ENCODE measurements at places on chromosomes 6 and 20.
A peak's percentile ranks its signal among the peaks of the same experiment; 100 is the strongest.

DNA sequence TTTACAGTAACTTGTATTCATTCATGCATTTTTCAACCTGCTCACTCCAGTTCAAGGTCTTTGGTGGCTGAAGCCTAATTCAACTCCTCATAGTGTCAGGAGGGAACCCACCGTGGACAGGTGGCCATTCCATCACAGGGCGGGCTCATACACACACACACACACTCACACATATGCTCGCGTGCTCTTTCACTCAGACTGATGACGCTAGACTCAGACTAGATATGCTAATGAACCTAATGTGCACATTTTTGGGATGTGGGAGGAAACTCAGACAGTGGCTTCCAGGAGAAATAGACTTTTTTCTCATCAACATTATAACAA lies 56.7 kb downstream of the TRIM27 start:
- H3K4me3 ChIP-seq, result peak overlapping the region; percentile 60
- no peak for DNase-seq
- no peaks in the 10 kb centered on the region for H3K27me3 ChIP-seq
- H3K4me1 ChIP-seq, result peaks cover 13% of the 10 kb centered on the region

DNA sequence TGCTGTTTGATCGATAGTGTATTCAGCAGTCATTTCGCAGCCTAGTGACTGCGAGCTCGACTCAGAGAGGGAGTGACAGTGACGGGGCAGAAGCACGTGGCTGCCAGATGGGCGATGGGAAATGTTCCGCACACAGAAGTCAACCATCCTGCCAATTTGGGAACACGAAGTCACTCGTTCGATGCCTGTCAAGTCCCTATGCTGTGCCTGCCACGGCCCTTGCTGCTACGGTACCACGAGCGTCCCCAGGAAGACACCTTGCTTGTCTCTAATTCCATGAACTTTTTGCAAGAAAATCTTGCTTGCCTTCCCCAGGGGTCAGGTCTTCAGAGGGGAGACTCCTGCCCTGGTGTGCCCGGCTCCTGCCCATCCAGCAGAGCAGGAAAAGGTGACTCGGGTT lies 17.0 kb upstream of the STX16 start:
- peaks cover 21% of the 10 kb centered on the region for H3K4me1 ChIP-seq
- peaks cover 15% of the 10 kb centered on the region for H3K27me3 ChIP-seq
- H3K27ac ChIP-seq, result no peak overlapping the region
- no peak overlapping the region for H3K4me3 ChIP-seq
- no peaks in the 10 kb centered on the region for H3K36me3 ChIP-seq
- DNase-seq, result no peak

DNA sequence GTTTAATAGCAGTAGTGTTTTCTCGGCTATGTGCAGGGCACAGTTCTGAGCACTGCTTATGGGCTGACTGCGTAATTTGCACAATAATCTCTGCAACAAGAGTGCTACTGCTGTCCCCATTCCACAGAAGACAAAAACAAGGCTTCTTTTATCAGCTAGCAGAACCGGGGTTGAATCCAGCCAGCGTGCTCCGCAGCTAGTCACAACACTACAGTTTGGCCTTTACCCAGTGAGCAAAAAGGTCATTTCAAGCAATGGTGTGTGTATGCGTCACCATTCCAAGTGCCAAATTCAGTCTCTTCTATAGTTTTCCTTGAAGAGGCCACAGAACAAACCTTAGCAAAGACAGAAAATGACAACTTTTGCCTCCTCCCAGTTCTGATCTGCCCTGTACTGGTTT lies 61.1 kb downstream of the LRFN2 start:
- H3K27ac ChIP-seq, result no peak overlapping the region
- no peak overlapping the region for H3K4me3 ChIP-seq
- H3K4me1 ChIP-seq, result no peaks in the 10 kb centered on the region
- H3K36me3 ChIP-seq, result no peaks in the 10 kb centered on the region
- no peak for DNase-seq
- peaks cover 16% of the 10 kb centered on the region for H3K27me3 ChIP-seq

DNA sequence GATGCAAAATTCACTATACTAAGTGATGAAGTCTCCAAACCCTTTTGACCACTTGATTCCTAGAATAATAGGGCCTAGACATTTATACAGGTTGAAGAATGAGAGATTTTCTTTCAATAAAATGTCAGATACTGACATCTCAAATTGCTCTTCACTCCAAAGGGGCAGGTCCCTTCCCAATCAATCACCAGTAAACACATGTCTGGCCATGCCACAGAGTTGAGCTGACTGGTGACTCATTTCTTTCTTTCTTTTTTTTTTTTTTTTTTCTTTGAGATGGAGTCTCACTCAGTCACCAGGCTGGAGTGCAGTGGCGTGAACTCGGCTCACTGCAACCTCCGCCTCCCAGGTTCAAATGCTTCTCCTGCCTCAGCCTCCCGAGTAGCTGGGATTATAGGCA lies 388.6 kb upstream of the BTBD3 start:
- H3K4me3 ChIP-seq, result no peak overlapping the region
- H3K36me3 ChIP-seq, result no peaks in the 10 kb centered on the region
- H3K27ac ChIP-seq, result no peak overlapping the region
- no peak for DNase-seq
- no peaks in the 10 kb centered on the region for H3K27me3 ChIP-seq

DNA sequence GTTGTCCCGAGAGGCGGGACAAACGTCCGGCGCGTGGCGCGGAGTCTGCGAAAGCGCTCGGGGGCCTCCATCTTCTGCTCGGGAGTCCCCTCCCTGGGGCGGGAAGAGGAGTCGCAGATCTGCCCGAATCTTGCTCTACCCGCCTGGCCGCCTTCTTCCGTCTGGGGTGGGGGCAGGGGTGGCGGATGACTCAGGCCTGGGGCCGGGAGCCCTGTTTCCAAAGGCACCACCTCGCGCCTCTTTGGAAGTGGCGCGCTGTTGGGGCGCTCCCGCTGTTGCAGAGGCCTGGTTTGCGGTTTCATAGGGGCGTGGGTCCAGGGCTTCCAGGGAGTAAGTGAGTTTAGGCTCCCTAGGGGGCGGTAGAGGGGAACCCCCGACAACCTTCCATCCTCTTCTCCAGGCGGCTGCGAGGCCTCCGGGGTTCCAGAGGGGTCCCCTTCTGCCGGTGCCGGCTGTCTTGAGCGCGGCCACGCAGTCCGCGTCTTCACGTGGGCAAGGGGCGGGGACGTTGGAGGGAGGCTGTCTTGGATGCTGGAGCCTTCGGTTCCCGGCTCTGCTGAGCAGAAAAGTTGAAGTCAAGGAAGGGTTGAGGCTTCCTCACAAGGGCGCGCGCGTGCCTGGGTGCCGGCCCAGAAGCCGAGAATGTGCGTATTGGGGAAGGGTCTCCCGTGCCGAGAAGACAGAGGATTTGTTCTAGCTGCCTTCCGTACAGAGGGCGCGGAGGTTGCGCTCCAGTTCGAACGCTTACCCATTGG lies 2.6 kb upstream of the TFAP2C start:
- peaks cover 14% of the 10 kb centered on the region for H3K4me1 ChIP-seq
- H3K4me3 ChIP-seq, result no peak overlapping the region
- no peak for DNase-seq
- peaks cover 4% of the 10 kb centered on the region for H3K27me3 ChIP-seq
- H3K27ac ChIP-seq, result no peak overlapping the region
- no peaks in the 10 kb centered on the region for H3K36me3 ChIP-seq

GRCh38 chr6:136717716-136717990 lies 74.6 kb downstream of the MAP3K5 start:
- DNase-seq, result no peak
- H3K4me3 ChIP-seq, result no peak overlapping the region
- peaks cover 17% of the 10 kb centered on the region for H3K4me1 ChIP-seq
- H3K36me3 ChIP-seq, result no peaks in the 10 kb centered on the region
- H3K27ac ChIP-seq, result no peak overlapping the region

DNA sequence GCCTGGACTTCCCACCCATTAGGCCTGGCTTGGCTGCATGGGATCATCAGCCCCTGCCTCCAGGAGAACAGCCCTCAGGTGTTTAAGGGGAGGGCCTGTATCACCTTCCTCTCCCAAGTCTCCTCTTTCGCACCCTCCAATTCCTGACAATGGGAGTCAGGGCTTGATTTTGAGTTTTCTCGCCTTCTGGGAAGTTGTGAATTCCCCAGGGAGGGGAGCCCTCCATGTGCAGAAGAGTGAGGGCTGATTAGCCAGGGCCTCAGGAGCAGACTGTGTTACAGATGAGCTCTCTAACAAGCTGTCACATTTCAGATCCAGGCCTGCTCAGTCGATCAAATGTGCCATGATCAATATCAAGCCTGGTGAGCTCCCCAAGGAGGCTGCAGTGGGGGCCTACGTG lies 42.4 kb downstream of the CNBD2 start:
- no peak overlapping the region for H3K4me3 ChIP-seq
- H3K27ac ChIP-seq, result no peak overlapping the region
- H3K27me3 ChIP-seq, result no peaks in the 10 kb centered on the region
- DNase-seq, result no peak
- no peaks in the 10 kb centered on the region for H3K36me3 ChIP-seq
- H3K4me1 ChIP-seq, result no peaks in the 10 kb centered on the region

DNA sequence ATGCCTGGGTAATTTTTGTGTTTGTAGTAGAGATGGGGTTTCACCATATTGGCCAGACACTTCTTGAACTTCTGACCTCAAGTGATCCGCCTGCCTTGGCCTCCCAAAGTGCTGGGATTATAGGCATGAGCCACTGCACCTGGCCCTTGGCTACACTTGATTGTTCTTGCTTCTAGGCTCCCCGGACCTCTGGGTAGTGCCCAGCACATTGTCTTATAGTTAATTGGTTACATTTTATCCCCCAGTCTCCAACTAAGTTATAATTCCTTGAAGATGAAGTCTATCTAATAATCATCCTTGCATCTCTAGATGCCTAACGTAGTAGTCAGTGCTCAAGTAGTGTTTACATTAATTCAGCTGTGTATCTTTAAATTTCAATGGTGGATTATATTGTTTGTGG lies 11.8 kb downstream of the SMPDL3A start:
- peaks cover 38% of the 10 kb centered on the region for H3K4me1 ChIP-seq
- H3K4me3 ChIP-seq, result no peak overlapping the region
- peak overlapping the region; percentile 89 for H3K27ac ChIP-seq
- DNase-seq, result no peak

- no peak overlapping the region for H3K4me3 ChIP-seq
- no peak overlapping the region for H3K27ac ChIP-seq
- H3K4me1 ChIP-seq, result no peaks in the 10 kb centered on the region
These were observed 104.4 kb downstream of the NCR2 start for GRCh38 chr6:41439524-41440418.

- H3K27ac ChIP-seq, result peak overlapping the region; percentile 41
- no peak for DNase-seq
- peaks cover 18% of the 10 kb centered on the region for H3K4me1 ChIP-seq
- H3K4me3 ChIP-seq, result no peak overlapping the region
- peaks cover 20% of the 10 kb centered on the region for H3K36me3 ChIP-seq
- no peaks in the 10 kb centered on the region for H3K27me3 ChIP-seq
These were observed 27.2 kb downstream of the UBE2V1 start for GRCh38 chr20:50085481-50086365.

DNA sequence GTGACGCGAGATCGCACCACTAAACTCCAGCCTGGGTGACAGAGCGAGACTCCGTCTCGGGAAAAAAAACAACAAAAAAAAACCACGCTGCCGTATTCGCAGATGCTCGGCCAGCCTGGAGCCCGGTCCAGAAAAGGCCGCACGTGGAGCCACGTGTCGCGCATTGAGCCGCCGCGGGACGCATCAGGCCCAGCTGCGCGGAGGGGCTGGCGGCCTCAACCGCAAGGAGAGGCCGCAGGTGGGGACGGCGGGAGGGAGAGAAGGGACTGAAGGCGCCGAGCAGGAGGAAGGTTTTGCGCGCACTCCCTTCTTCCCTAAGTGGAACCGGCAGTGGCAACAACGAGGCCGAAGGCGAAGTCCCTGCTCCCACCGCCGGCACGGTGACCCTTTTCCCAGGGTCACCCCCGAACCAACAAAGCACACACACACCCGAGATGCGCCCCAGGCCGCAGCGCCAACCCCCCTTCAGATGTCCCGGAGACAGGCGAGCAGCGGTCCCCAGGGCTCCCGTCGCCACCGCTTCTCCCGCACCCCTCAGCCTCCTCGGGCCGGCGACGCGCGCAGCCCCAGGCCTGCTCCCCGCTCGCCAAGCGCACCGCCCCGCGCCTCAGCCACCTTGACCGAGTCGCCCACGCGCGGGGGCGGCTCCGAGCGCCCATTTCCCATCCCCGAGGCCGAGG lies 681 bp downstream of the SYCP2 start:
- H3K27ac ChIP-seq, result no peak overlapping the region
- no peaks in the 10 kb centered on the region for H3K27me3 ChIP-seq
- no peak overlapping the region for H3K4me3 ChIP-seq
- no peak for DNase-seq
- H3K36me3 ChIP-seq, result no peaks in the 10 kb centered on the region

DNA sequence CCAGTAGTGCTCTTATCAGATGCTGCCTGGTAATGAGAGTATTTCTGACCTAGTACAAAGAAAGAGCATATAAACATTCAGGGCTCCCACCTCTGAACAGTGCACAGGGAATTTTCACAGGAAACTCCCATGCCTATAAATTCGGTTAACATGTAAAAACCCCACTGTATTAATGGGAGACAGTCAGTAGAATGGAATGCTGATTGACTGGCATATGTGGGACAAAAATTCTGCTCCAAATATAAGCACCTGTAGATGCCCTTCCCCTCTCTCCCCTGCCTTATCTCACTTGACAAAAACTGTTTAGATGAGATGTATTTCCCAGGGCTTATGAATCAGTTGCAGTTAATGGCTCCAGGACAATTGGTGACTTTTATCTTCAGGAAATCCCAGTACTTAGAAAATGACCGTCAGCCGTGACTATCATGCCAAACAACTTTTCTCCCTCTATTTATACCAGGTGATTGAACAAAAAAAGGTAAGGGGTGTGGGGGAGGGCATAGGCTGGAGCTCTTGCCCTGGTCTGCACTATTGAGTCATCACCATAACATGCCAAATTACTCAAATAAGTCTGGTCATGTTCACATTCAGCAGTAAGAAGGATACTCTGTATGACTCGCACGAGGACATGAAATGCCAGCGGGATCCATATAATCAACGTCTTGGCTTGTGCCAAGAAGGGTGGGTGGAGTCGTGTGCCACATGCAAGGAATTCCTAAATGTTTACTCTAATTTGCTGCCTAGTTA lies 176.4 kb upstream of the BMP2 start:
- peak; percentile 98 for DNase-seq
- H3K27ac ChIP-seq, result peak overlapping the region; percentile 93
- no peaks in the 10 kb centered on the region for H3K27me3 ChIP-seq
- H3K36me3 ChIP-seq, result no peaks in the 10 kb centered on the region
- H3K4me3 ChIP-seq, result no peak overlapping the region
- peaks cover 42% of the 10 kb centered on the region for H3K4me1 ChIP-seq

- peaks cover 35% of the 10 kb centered on the region for H3K4me1 ChIP-seq
- DNase-seq, result no peak
- H3K27me3 ChIP-seq, result peaks cover 4% of the 10 kb centered on the region
- H3K4me3 ChIP-seq, result no peak overlapping the region
- no peaks in the 10 kb centered on the region for H3K36me3 ChIP-seq
- H3K27ac ChIP-seq, result no peak overlapping the region
These were observed 8.0 kb upstream of the UQCC2 start for GRCh38 chr6:33719326-33719987.

GRCh38 chr6:40054602-40055001 lies 120.3 kb upstream of the MOCS1 start:
- no peaks in the 10 kb centered on the region for H3K27me3 ChIP-seq
- H3K4me1 ChIP-seq, result peaks cover 3% of the 10 kb centered on the region
- no peak for DNase-seq

Measured in keratinocyte (primary cell).